ENCODE measurements at places on chromosomes 1 and 21.
A peak's percentile ranks its signal among the peaks of the same experiment; 100 is the strongest.

DNA sequence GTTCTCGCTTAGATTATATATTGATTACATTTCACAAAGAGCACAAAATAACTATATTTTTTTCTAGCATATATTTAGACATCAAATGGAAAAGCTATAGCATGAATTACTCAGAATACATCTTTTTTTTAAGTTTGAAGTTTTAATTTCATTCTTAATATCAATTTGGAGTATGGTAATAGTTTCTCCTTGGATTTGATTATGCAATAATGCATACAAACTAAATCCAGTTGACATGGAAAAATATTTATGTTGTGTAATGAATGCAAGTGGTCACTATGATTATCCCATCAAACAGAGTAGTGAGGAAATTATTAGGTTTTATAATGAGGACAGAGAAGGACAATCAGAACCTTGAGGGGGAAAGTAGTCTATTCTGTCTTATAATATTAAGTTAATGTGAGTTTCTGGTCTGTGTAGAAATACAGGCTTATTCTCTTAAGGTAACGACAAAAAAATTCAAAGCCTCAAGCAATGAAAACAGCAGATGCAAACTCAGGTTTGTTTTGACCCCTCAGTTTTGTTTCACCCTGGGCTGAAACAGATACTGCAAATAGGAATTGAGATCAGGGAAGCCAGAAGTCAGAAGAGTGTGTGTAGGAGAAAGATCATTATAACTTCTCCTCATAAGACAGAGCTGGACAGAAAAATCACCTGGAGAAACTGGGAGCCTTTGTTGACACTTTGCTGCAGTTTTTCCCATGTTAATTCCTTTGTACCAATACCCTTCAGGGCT lies 23.7 kb downstream of the LRRC8B start:
- DNase-seq = no peak

- DNase-seq = peak; percentile 3
Measured at GRCh38 chr1:12344596-12345349, 114.9 kb downstream of the VPS13D start.

DNA sequence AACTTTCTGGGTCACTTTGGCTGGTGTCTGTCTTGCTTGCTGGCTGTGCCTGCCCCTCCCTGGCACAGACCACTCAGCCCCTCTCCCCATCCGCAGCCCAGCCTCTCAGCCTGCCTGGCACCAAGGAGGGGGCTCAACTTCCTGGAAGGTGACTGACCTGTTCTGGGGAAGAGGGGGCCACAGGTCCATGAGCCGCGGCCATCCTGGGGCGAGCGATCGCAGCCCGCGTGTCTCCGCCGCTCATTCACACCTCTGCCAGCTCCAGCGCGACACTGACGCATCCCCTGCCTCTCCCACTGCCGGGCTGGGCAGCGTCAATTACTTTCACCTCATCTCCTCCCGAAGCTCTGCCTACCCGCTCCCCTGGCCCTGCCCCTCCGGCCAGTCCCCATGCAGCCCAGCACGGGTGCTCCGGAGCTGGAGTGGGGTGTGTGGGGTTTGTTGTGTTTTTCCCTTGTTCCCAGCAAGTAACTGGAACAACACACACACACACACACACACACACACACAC lies 14.3 kb downstream of the SLC6A9 start:
- DNase-seq = no peak

- DNase-seq = no peak
Measured at GRCh38 chr1:14580986-14581385, 17.5 kb upstream of the KAZN start.

DNA sequence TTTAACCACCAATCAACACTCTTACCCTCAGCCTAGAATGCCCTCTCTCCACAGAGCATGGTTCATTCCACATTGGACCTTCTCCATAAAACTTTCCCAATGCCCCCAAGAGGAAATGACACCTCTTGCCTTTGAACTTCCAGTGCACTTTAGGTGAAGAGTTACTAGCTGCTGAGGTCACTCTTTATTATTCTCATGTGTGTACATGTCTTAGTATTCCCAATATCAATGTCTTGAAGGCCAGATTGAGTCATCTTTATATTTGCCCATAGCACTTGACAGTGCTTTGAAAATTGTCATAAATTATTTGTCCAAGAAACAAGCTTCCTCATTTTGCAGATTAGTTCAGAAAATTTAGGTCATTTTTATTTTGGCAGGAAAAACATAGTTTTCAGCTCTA lies 8.1 kb upstream of the DNASE2B start:
- DNase-seq = no peak

DNA sequence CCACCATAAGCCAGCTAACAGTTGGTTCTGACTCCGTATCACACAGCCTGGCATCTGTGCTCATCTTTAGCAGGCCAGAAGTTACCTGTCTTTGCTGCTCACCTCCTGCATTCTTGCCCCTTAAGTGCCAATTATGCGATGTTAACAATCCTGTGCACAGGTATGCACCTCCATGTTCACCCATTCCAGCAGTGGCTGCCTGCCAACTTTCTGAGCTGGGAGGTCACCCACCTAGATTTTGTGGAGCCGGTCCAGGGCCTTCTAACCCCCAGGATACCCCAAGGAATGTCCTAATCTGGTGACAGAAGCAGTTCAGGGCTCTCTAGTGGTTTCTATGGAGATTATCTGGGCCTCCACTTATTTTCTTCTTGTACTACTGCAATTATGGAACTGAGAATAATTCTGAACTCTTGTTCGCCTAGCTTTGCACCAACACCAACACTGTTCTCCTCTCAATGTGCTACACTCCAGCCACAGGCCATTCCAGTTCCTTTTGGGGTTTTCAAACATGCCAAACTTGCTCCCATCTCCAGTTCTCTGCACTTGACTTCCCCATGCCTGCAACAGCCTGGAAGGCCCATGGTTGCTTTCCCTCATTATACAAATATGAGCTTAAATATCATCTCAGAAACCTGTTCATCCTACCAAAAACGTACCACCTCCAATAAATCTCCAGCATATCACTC lies 9.0 kb downstream of the BCAR3 start:
- DNase-seq = no peak

GRCh38 chr21:17105932-17106331 lies 406.9 kb upstream of the CXADR start:
- no peak for DNase-seq

- no peak for DNase-seq
Measured at GRCh38 chr1:33682371-33682770, 181.5 kb upstream of the HMGB4 start.

DNA sequence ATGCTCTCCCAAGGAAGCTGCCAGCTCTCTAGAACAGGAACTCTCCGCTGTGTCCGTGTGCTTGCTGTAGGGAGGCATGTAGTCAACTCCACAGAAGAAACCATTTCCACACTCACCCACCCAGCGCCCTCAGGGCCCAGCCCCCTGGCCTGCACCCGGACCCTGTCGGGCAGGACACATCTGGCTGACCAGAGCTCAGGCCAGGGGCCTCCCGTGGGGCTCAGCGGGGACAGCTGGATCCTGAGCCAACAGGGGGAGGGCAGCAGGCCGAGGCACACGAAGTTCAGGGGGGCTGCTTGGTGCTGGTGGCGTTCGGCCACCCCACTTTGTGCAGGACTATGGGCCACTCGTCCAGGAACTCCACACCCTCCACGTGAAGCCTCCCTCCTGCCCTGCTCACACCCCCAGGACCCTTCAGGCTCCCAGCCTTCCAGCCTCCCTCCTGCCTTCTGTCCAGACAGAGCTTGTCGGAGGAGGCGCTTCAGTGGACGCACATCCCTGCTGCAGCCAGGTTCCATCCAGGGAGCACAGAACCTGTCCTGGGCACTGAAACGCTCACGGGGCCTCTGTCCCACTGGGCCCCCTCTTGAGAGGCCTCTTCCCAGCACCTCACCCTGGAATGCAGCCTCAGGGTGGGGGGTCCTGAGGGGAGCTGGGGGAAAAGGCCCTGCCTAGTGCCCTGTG lies 15.0 kb upstream of the FAAP20 start:
- DNase-seq = no peak

GRCh38 chr1:32703479-32704291 lies 1.1 kb upstream of the SYNC start:
- DNase-seq = no peak

DNA sequence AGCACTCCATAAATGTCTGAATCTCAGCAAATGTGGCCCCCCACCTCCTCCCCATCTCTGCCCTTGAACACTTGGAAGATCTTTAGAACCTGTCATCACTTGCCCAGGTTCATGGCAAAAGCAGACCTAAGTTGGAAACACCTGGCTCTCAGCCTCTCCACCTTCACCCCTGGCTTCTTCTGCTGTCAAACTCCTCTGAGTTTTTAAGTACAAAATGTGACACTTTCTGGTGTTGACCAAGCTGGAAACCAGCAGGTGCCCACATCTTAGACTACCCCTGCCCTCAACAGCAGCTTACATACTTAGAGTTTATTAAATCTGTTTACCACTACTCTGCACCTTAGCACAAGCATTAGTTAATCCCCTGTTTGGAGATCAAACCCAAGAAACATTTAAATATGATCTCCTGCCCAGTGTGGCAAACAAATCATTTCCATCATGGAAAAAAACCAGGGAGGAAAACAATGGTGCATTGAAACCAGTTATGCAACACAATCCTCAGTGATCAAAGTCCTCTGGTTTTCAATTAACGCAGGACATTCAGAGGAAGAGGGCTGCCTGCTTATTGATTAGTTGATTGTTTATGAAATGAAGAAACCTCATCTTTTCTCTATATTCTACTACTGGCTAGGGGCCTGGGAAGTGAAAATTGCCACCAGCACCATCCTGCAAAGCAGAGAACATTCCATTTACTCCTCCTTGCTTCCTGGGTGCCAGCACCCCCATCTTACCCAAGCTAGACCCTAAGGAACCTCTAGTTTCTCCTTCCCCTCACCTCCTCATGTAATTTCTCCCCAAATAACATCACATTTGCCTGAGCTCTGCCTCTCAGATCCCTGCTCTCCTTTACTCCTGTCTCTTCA lies 139.4 kb upstream of the RAB4A start:
- no peak for DNase-seq

DNA sequence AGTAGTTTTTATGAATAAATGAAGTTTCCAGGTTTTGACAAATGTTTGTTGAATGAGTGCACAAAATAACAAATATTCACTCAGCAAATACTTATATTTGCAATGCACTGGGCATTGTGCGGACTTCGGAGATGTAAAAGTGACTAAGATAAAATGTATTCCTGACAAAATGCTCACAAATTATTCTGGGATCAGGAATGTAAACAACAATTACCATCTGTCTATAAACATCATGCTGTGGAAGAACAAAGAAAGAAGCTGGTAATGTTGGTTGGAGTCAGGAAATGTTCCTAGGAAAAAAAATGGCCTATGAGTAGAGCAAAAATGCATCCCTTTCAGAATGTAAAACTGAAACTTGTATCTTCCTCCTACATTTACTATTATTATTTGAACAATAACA lies 68.5 kb downstream of the CRB1 start:
- no peak for DNase-seq

DNA sequence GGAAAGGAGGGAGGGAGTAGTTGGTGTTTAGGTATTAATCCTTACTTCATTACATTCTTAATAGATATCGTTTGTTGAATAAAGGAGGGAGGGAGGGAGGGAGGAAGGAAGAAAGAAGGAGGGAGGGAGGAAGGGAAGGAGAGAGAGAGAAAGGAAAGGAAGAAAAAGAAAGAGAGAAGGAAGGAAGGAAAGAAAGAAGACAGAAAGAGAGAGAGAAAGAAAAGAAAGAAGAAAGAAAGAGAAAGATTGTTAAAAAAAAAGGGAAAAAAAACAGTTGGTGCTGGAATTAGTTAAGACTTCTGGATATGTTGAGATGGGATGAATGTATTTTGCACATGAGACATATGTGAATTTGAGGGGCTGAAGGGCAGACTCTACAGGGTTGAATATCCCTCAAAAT lies 44.1 kb upstream of the ZSWIM5 start:
- DNase-seq = no peak

DNA sequence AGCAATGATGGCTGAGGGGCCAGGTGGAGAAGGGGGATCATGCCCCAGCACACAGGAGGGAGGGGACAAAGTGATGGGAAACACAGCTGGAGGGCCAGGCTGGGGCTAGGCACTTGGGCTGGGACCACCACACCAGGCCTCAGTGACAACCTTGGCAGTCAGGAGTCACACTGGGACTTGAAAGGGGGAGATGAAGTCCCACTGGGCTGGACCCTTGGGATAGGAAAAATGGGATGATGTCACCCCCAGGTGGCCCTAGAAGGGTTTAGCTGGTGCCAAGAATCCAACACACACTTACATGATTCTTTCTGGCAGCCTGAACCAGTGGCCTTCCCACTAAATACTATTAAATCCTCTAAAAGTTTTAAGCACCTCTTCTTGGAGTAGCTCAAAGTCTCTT lies 17.1 kb downstream of the ZBTB17 start:
- no peak for DNase-seq

- DNase-seq = no peak
Measured at GRCh38 chr21:43812139-43812821, 22.9 kb downstream of the RRP1 start.

DNA sequence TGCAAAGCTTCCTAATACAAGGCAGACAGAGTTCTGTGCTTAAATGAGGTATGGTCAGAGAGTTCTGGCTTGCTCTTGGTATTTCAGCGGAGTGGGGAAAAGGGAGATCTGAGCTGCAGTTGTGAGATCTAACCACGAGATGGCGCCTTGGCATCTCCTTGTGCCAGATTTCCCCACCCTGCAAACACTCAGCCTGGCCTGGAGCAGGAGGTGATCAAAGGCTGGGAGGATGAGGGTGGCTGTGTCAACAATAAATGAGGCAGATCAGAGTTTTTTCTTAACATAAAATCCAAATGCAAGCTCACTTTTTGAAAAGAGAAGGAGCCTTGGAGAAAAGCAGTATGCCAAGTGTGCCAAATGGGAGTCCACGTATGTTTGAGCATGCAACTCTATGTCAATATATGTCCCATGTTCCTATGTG lies 4.1 kb upstream of the TFAP2E start:
- peak; percentile 73 for DNase-seq

DNA sequence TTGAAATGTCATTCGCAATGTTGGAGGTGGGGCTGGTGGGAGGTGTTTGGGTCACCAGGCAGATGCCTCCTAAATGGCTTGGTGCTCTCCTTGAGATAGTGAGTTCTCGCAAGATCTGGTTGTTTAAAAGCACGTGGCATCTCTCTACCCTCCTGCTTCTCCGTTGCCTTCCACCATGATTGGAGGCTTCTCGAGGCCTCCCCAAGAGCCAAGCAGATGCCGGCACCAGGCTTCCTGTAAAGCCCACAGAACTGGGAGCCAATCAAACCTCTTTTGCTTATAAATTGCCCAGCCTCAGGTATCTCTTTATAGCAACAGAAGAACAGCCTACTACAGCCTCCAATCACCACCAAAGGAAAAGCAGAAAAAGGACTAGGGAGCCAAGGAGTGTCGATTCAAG lies 80.5 kb downstream of the PDE9A start:
- no peak for DNase-seq

DNA sequence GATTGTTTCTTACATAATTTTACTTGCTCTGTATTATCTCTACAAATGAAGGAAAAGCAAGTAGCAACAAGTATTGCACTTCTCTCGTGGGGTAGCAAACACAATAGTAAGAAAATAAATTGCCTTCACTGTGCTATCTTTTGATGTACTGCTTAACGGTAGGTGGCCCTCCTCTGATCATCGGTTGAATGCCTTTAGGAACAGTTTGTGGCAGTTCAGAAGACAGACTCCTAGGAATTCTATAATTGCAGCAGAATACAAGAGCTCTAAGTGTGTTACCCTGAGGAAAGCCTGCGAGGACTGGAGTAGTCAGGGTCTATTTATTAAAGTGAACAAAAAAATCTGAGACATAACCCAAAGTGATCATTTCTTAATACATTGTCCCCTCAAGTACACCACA lies 1135.9 kb downstream of the KCNT2 start:
- no peak for DNase-seq
